CD4-positive, alpha-beta memory T cell (primary cell): ENCODE measurements at places on chromosomes 1 and 21. TPM values are rescaled to one million over a fixed set of nuclear protein-coding genes. Genes with fewer than 3 reads are reported as not detected.

DNA sequence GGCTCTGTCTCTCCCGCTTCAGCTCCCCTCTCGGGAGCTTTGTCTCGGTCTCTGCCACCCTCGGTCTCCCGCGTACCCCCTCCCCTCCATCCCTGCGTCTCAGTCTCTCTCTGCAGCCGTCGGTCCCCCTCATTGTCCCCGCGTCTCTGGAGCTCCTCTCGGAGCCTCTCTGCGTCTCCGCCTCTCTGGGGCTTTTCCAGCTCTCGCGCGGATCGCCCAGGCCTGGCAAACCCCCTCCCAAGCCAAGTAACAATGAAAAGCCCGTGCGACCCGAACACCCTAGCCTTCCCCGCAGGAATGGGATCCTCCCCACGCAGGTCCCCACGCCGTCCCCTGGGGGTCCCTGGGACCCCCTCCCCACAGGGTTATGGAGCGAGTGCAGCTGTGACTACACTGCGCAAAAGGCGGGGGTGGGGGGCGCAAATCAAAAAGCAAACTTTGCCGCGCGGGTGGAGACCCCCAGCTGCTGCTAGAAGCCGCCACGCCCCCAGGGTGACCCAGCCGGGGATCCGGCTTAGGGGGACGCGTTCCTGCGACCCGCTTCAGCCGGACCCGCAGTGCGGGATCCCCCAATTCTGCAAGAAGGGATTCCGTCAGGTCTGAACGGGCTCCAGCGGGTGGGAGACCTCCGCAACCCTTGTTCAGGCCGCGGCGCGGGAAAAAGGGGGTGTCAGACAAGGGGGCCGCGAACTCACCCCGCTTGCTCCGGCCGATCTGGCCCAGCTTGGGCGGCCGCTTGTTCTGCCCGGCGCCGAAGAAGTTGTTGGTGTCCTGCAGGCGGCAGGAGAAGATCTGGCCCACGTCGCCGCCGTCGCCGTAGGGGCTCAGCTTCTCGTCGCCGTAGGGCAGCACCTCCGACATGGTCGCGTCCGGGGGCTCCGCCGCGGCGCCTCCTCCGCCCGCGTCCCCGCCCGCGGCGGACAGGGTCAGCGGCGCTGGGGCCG is 1.2 kb downstream of the CAMK2N1 start:
- DNase-seq: peak; percentile 17

- no peak for DNase-seq
These were observed 39.9 kb downstream of the EPB41 start for GRCh38 chr1:28954126-28954726.

DNA sequence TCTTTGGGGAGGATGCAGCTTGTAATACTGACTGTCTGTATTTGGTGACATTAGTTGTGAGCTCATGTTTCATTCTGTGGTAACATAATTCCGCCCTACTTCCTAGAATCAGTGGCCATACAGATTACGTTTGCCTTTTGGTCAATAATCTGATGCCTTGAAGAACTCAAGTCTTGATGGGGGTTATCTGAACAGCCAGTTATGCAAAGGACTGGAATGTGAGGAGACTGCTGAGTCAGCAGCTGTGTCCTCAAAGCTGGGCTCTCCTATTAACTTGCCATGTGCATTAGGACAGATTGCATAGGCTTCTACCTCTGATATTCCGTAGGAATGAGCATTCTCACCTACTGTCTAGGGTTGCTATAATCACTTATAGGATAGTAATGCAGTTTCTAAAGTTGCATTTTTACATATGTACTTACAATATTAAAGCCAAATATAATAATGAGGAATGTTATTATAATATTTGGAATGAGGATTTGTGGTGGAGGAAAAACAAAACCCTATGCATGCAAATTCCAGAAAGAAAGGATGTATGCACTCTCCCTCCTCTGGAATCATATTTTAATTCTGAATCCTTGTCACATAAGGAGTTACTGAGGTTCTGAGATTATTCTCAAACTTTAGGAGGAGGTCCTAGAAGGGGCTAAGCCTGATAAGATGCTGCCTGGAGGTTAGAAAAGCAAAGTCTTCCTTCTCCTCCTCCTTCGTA is 116.0 kb downstream of the NOS1AP start:
- no peak for DNase-seq

The PDE9A gene
- 6.9 TPM for total RNA-seq
